NCI-H1930 (cell line): ENCODE measurements at places on chromosomes 1 and 21.

DNA sequence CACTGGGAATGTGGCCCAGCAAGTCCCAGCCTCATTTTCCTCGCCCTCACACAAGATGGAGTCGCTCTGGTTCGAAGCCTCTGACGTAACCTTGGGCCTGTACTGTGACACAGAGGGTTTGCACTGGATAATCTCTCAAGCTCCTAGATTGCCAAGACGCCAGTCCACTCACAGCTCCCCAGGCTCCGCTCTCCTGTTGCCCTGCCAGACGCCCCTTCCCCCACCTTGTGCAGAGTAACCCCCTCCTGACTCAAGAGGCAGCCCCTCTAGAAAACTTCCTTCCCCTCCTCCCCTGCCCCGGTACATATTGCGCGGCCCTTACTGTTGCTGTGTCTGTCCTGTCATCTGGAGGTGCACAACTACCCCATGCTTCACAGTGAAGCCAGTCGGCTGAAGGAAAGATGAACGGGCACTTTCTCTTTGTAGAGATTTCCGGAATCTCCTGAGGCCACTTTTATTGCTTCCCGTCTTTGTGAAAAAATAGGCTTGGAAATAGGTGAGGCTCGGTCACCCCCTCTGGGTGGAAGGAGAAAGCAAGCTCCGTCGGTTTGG lies 981 bp upstream of the KIAA1614 start:
- no peak for DNase-seq

DNA sequence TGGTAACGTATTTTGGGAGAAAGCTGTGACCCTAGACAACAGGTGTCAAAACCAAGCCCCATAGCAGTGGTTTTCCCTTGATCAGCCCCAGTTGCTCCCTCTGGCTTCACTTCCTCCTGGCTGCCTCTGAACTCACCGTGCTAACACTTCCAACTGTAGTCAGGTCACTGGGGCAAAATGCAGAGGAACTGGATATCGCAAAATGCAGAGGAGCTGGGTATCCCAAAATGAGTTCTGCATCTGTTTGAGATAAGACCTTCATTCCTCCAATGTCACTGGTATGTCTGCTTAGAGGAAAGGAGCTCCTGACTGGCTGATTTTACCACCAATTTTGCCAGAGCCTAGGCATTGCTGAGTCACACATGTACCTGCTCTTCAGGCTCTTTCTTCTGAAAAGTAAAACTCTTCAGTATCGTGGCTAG lies 19.6 kb upstream of the TACSTD2 start:
- no peak for DNase-seq

DNA sequence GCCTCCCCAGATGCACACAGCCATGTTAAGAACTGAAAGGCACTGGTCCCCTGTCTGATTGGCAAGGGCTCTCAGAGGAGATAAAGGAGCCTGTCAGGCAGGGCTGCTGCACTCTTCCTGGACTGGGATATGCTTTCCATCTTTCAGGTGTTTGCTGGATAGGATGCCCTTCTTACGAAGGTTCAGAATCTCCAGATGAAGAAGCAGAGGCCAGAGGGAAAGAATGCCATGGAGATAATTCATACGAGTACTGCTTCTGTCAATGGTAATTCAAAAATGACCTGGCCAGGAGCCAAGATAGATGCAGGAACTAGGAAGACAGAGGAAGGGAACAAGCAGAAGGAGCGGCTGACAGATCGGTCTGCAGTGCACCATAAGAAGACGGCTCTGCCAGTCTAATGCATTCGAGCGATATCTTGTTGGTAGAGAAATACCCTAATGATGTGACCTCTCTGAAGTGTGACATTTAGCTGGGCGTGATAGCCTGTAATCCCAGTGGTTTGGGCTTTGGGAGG lies 16.6 kb upstream of the ATP2B4 start:
- no peak for DNase-seq

- DNase-seq: no peak
Observed at GRCh38 chr1:93824834-93825233, 54.2 kb downstream of the DNTTIP2 start.

DNA sequence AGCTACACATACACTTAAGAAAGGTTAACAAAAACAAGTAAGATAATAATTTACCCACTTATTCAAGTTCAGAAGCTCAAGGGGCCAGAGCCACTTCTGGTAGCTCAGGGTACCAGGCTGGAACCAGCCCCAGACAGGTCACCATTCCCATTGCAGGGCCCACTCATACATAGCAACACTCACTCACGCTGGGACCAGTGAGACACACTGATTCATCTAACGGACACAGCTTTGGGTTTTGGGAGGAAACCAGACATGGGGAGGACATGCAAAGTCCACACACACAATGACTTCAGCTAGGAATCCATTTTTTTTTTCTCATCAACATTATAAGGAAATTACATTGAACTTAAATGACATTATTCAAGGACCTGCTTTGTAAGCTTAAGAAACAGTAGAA lies 169.1 kb downstream of the ZC3H11B start:
- DNase-seq: no peak

DNA sequence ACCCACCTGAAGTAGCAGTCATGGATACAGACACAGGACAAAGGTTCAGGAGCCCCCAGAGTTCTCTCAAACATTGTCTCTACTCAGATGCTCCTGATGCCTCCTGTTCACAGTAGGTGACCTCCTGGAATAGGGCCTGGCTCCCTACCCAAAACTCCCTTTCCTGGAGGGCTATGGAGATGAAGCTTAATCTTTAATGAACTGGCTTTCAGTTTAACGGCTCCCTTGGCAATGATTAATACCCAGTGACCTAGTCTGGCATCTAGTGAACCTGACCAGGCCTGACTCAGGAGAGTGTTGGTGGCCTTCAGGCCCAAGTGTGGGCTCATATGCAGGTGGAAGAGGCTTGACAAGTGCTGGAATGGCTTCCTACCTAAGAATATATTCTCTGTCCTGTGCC lies 65.2 kb upstream of the TRABD2B start:
- no peak for DNase-seq

GRCh38 chr1:186848509-186849130 lies 19.9 kb downstream of the PLA2G4A start:
- no peak for DNase-seq

DNA sequence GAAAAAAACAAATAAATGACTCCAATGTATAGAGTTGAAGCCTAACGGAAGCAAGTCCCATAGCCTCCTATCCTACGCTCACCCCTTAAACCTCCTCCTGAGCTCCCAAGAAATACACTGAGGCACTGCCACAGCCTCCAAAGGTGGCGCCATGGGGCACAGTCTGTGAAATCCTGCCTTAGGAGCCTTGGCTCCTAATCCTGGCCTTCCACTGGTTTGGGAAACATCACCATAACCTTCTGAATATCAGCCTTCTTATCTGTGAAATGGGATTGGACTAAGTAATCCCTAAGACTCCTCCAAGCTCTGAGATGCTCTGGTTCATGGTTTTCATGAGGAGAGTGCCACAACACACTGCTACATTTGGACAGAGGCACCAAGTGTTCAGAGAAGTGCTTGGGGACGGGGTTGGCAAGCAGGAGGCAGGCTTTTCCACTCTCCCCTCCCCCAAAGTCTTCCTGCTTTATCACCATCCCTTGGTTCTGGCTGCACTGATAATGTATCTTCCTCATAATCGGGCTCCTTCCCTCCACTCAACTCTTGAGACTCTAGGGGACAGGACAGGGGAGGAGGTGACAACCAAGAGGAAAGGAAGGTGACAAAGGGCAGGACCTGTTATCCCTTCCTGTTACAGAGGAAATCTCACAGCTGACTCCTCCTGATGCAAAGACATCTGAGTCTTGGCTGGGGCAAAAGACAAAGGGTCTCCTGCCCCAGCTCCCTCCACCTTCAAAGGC lies 2.7 kb downstream of the SLAMF7 start:
- DNase-seq: no peak

DNA sequence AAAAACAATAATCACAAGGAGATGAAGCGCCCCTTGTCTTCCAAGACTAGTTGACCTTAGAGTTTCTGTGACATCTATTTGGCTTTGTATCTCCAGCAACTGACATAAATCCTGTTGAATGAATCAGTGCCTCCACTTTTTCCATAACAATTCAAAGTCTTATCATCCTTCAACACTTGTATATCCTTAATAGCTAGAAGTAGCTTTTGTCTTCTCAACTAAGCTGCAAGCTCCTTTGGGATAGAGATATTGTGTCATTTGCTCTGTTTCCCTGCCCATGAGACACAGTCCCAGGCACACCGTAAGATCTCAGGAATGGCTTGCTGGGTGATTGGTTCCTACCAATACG lies 5.7 kb downstream of the PIGR start:
- no peak for DNase-seq

GRCh38 chr1:80919426-80919825 lies 881.3 kb upstream of the ADGRL2 start:
- no peak for DNase-seq
